Osteocyte (in vitro differentiated cells): ENCODE measurements at places on chromosomes 11 and 22. TPM values are rescaled to one million over a fixed set of nuclear protein-coding genes. Genes with fewer than 3 reads are reported as not detected.

PSMD13 gene
- 115 and 126 TPM in 2 replicates for total RNA-seq

CTSW gene
- total RNA-seq, result not detected in 2 replicates

LIF gene
- total RNA-seq, result 13.7 and 15.5 TPM in 2 replicates

CELF1 gene
- 88.6 and 100 TPM in 2 replicates for total RNA-seq

HORMAD2 gene
- not detected in 2 replicates for total RNA-seq

BTG4 gene
- total RNA-seq, result not detected in 2 replicates

DNA sequence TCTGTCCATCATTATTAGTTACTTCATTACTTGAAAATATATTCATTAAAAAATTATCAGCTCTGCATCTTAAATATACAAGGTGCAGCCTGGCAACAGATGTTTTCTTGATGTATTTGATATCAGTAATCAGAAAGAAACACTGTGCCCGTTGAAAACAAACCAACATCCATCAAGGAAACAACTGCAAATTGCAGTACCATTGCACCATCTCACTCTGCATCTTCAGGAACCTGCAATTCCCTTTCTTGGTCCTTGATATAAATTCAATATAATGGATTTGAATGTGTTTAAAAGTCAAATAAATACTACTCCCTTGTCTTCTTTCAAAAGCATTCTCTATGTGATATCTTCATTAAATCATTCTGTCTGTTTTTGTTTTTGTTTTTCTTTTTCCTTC, 1131.2 kb downstream of the FAM181B start:
- no peaks in the 10 kb centered on the region for H3K36me3 ChIP-seq
- no peak overlapping the region for H3K4me3 ChIP-seq
- no peak for DNase-seq
- H3K27ac ChIP-seq, result no peak overlapping the region
- H3K4me1 ChIP-seq, result no peaks in the 10 kb centered on the region
- H3K27me3 ChIP-seq, result no peaks in the 10 kb centered on the region

DNA sequence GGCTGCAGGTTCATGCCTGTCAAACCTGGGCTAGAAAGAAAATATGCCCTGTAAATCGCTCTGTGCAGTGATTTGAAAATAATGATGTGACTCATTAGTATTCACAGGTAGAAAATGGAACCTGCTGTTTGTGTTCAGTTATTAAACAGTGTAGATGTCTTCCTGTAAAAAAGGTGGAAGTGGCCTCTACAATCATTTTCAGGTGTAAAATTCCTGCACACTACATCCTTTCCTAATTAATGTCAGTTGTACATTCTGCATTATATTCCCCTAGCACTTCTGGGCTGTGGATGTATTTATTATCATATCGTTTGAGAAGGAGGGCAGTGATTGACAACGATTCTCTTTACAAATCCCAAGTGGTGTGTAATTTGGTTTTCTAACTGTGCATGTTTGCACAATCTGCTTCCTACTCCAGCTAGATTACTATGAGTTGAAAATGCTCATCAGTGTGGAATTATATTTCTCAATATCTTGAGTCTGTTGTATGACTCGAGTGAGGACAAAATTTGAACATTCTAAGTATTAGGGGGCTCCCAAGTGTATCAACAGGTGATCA, 454.0 kb upstream of the DDI1 start:
- H3K4me3 ChIP-seq, result no peak overlapping the region
- no peak for DNase-seq
- no peaks in the 10 kb centered on the region for H3K36me3 ChIP-seq
- H3K27me3 ChIP-seq, result no peaks in the 10 kb centered on the region
- H3K27ac ChIP-seq, result no peak overlapping the region
- H3K4me1 ChIP-seq, result peaks cover 9% of the 10 kb centered on the region

DNA sequence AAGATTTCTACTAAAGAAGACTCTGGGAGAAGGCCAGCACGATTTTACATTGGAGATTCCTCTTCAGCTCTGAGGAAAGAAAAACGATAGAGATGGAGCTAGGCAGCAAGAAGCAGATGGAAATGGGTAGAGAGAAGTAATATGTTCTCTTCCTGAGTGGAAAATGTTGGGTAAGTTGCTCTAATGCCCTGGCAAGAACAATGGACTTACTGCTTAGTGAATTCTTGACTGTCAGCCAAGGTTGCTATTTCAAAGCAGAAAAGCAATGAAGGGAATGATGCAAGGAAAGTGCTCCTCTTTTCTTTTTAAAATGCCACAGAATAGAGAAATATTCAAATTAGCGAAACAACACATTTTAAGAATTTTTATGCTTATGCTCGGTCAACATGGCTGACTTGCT, 38.4 kb upstream of the CWF19L2 start:
- DNase-seq, result no peak
- no peak overlapping the region for H3K4me3 ChIP-seq
- peaks cover 1% of the 10 kb centered on the region for H3K36me3 ChIP-seq
- H3K27me3 ChIP-seq, result peaks cover 3% of the 10 kb centered on the region

GRCh38 chr11:77063407-77063806, 3.4 kb upstream of the CAPN5 start:
- no peak overlapping the region for H3K4me3 ChIP-seq
- DNase-seq, result no peak
- no peaks in the 10 kb centered on the region for H3K36me3 ChIP-seq
- H3K27ac ChIP-seq, result no peak overlapping the region
- H3K4me1 ChIP-seq, result peaks cover 14% of the 10 kb centered on the region

DNA sequence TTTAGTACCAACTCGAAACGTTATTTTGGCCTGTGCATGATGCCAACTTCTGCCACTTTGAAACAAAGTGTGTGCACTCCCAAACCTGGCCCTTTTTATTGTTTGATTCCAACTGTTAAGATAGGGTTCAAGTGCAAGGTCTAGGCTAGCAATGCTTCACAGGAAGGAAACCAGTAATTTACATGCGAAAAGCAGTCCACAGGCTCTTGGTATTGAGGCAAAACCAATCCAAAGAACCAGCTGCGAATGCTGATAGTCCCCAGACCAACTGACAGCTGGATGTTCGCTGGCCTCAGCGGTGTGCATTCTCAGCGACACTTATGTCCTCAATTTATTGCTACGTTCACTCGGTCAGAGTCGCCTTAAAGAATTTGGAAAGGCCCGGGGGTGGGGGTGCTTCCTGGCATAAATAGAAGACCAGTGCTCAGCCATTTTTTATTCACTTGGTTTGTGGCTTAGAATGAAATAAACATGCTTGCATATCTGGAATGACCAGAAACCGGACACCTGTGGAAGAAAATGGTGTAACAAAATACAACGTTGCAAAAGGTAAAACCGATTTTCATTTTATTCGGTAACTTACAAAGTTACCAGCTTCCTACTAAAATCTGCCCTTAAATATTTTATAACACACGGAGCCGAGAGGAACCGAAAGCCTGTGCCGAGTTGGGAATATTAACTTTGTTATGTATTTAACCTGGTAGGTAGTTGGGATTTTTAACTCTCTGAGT, 1.6 kb downstream of the CPT1A start:
- H3K27me3 ChIP-seq, result no peaks in the 10 kb centered on the region
- DNase-seq, result no peak
- peak overlapping the region; percentile 98 for H3K27ac ChIP-seq
- H3K36me3 ChIP-seq, result no peaks in the 10 kb centered on the region
- H3K4me3 ChIP-seq, result peak overlapping the region; percentile 80

DNA sequence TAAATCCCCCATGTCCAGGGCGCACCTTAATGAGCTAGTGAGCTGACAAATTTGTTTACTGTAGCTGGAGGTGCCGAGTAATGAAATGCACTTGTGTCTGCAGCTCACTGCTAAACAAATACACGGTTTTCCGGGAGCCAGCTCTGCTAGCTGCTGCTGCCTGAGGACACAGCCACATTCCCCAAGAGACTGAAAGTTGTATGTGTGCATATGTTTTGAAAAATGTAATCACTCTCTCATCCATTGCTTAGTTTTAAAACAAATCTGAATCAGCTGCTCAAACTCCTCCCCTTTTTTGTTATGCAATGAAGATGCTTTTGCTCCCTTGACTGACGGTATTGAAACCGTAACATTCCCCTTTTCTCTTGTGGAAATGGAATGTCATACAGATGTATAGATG, 62.4 kb upstream of the NNMT start:
- peaks cover 35% of the 10 kb centered on the region for H3K4me1 ChIP-seq
- no peak overlapping the region for H3K27ac ChIP-seq

DNA sequence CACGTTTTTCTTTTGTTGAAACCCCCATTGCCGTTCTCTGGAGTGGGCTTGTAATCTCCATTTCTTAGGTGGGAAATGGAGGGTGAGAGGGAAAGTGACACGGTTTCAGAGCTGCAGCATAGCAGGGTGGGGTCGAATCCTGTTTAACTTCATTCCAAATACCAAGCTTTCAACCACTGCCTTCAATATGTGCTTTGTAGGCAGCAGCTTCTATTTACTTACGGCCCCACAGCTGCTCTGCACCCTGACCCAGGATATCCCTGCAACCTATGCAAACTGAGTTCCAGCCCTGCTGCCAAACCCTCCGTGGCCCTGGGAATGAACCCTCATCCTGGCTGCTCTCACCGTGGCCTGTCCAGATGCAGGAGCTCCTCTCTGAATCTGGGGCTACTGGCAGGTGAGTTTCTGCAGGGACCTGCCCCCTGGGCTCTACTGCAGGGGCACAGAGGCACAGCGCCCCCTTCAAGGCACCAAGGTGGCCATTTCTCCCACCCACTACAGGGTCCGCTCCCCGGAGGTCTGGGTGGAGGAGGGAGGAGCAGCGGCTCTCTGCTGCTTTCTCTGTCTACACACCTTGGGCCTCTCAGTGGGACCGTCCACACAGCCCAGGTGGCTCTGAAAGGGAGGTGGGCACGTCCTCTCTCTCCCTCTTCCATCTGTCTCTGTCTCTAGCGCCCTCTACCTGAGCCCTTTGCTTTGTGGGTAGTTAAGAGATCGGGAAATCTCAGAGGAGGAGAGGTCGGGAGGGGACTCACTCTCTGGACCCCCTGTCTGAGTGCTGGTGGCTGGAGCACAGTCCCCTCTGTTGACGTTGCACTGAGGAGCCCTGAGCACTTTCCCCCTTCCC, 279.1 kb downstream of the BRD1 start:
- H3K27me3 ChIP-seq, result no peaks in the 10 kb centered on the region
- no peak overlapping the region for H3K27ac ChIP-seq
- no peaks in the 10 kb centered on the region for H3K4me1 ChIP-seq
- DNase-seq, result no peak

GRCh38 chr22:20028855-20029549, 8.1 kb downstream of the TANGO2 start:
- H3K36me3 ChIP-seq, result no peaks in the 10 kb centered on the region
- no peak overlapping the region for H3K27ac ChIP-seq
- no peaks in the 10 kb centered on the region for H3K4me1 ChIP-seq
- H3K4me3 ChIP-seq, result no peak overlapping the region
- no peaks in the 10 kb centered on the region for H3K27me3 ChIP-seq

DNA sequence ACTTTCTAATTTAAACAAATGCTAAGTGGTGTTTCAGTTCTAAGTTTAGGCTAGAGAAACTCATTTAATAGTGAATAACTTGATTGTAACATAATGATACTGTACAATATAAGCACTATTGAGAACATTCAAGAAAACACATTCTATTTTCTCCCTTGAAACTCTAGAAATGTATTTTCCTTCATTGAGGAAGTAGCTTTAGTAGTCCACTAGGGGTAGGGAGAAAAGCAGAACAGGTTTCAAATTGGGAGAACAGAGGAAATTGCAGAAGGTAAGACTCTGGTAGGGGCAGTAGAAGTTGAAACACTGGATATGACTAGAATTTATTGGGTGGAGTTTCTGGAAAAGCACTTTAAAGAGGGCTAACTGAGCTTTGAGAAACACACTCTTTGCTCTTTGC, 31.6 kb upstream of the MPPED2 start:
- no peak overlapping the region for H3K27ac ChIP-seq
- no peaks in the 10 kb centered on the region for H3K4me1 ChIP-seq
- DNase-seq, result no peak
- peaks cover 3% of the 10 kb centered on the region for H3K27me3 ChIP-seq
- no peak overlapping the region for H3K4me3 ChIP-seq

DNA sequence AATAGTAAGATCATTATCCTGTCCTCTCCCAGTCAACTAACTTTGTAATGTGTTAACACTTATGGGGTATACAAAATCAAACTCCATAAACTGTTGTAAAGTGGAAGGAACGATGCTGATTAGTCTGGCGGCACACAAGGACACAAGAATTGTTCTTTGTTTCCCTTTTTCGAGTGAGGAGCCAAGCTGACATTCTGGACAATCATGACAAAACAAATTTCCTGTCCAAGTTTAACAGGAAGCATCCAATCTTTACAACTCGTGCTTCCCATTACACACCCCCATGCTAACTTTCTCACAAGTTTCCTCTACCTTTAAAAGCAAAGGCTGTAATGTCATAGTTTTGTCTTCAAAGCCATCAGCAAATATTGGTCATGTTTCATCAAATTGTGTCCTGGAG, 20.4 kb upstream of the LDLRAD3 start:
- peaks cover 20% of the 10 kb centered on the region for H3K27me3 ChIP-seq
- peaks cover 5% of the 10 kb centered on the region for H3K4me1 ChIP-seq
- H3K36me3 ChIP-seq, result no peaks in the 10 kb centered on the region
- H3K4me3 ChIP-seq, result no peak overlapping the region
- H3K27ac ChIP-seq, result no peak overlapping the region
- DNase-seq, result no peak

GRCh38 chr11:16047073-16047472, 309.3 kb downstream of the SOX6 start:
- no peak for DNase-seq
- H3K4me3 ChIP-seq, result no peak overlapping the region

GRCh38 chr11:9028581-9028980, 24.8 kb upstream of the NRIP3 start:
- no peaks in the 10 kb centered on the region for H3K36me3 ChIP-seq
- H3K27me3 ChIP-seq, result no peaks in the 10 kb centered on the region
- DNase-seq, result no peak
- no peak overlapping the region for H3K4me3 ChIP-seq
- H3K4me1 ChIP-seq, result no peaks in the 10 kb centered on the region
- no peak overlapping the region for H3K27ac ChIP-seq

GRCh38 chr22:27153386-27153785, 496.0 kb downstream of the MIAT start:
- no peak overlapping the region for H3K27ac ChIP-seq
- no peak overlapping the region for H3K4me3 ChIP-seq
- H3K4me1 ChIP-seq, result peaks cover 16% of the 10 kb centered on the region

DNA sequence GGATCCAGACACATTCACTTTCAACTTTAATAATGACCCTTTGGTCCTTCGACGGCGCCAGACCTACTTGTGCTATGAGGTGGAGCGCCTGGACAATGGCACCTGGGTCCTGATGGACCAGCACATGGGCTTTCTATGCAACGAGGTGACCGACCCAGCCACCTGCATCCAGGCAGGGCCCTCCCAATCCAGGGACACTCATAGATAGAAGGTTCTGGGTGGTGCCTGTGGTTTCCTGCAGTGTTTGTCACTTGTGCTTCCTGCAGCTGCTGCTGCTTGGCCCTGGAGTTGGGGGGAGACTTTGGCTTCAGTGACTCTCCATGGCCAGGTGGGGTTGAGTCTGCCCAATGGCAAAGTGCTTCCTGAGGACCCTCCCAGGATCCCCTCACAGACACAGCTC, 7.3 kb downstream of the APOBEC3B start:
- no peak overlapping the region for H3K4me3 ChIP-seq
- no peak overlapping the region for H3K27ac ChIP-seq
- no peaks in the 10 kb centered on the region for H3K4me1 ChIP-seq
- no peak for DNase-seq
- H3K36me3 ChIP-seq, result no peaks in the 10 kb centered on the region
